NCI-H1105 treated with DMSO at 0.1 percent for 48 hours (cell line): ENCODE measurements at places on chromosomes 5 and 9.

GRCh38 chr9:72444435-72444834 lies 77.0 kb upstream of the TMC1 start:
- no peak for DNase-seq

GRCh38 chr5:118326481-118327045 lies 661.8 kb downstream of the DTWD2 start:
- DNase-seq = no peak

DNA sequence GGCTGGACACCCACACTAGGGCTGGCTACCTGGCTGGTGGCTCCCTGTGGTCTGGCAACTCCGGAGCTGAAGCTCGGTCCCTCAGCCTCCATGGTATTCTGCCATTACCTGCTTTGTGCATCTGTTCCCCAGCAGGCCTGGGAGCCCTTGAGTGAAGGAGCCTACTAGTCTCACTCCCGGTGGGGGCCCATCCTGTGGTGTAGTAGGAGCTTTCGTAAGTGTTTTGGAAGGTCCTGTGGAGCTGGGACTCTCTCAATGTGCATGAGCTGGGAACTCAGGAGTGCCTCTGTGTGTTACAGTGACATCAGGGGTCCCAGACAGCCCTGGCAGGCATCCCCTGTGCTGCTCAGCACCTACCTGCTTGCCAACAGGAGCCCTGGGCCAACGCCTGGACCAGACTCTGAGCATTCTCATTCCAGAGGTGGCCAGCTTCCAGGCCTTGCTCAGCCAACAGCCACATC lies 267.1 kb downstream of the GADD45G start:
- no peak for DNase-seq

DNA sequence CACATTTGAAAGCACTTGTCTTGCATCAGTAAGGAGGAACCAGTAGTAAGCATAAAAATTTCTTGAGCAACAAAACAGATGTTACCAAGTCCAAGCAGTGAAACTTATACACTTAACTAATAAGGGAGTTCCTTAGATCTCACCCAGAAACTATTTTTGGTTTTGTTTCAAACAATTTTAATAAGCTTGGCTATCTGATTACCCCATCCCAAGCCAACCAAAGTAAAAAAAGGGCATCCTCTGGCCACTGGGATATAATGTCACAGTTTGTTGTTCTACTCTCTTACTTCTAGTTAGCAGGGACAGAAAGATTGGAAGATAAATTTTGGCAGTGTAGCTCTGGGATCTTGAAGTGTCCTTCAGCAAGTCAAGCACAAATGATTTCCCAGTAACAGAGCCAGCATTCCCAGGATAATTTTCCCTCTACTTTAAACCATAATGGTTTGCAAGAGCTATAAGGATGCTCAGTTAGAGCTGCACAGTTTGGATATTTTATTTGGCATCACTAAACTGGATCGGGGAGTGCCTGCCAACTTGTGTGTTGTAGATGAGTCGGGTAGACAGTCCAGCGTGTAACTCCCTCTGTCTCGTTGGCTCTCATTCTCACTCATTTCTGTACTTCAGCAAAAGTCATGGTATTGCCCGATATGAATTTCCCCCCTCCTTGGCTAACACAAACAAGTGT lies 161.9 kb upstream of the HMHB1 start:
- no peak for DNase-seq

- DNase-seq = no peak
Measured at GRCh38 chr5:73182307-73182706, 9.3 kb downstream of the TMEM174 start.

DNA sequence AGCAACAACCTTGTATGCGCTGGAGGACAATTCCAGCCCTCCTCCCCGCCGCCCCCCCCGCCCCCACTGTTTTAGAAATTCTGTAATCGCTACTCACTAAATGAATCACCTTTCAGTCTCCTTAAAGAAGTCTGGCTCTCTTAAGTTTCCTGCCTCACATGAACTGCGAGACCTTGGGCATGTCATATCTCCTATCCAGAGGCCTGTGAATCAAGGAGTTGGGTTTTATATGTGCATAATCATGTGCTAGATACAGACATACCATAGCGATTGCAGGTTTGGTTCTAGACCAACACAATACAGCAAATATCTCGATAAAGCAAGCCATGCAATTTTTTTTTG lies 337 bp upstream of the DMAC1 start:
- no peak for DNase-seq

GRCh38 chr5:33482335-33482734 lies 41.6 kb downstream of the TARS1 start:
- DNase-seq = no peak

DNA sequence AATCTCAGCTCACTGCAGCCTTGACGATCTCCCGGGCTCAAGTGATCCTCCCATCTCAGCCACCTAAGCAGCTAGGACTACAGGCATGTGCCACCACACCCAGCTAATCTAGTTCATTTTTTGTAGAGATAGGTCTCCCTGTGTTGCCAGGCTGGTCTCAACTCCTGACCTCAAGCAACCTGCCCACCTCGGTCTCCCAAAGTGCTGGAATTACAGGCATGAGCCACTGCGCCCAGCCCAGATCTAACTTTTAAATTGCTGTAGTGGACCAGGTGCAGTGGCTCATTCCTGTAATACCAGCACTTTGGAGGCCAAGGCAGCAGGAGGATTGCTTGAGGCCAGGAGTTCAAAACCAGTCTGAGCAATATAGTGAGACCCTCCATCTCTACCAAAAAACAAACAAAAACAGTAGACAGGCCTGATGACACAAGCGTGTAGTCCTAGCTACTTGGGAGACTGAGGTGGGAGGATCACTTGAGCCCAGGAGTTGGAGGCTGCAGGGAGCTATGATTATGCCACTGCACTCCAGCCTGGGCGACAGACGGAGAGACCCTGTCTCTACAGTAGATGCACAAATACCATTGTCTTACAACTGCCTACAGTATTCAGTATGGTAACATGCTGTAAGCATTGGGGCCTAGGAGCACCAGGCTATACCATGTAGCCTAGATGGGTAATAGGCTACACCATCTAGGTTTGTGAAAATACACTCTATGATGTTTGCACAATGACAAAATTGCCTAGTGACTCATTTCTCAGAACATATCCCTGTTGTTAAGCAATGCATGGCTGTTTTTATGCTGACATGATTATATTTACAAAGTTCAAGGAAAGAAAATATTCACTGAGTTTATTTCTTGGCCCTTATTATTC lies 1.5 kb upstream of the SIT1 start:
- DNase-seq = no peak

DNA sequence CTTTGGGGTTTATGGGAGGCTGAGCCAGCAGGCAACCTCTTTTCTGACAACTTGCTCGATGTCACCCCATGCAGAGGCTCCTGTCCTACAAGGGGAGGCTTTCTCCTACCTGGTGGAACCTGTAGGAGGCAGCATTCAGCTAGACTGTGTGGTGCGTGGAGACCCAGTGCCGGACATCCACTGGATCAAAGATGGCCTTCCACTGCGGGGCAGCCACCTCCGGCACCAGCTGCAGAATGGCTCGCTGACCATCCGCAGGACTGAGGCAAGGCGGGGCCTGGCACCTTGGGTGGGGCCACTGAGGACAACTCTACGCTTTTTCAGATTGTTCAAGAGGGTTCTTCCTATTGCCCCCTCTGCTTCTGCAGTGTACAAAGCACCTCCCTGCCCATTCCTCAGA lies 36.1 kb upstream of the ASS1 start:
- no peak for DNase-seq

GRCh38 chr5:95763941-95764340 lies 32.8 kb downstream of the RHOBTB3 start:
- no peak for DNase-seq

GRCh38 chr9:121067640-121068039 lies 7.1 kb upstream of the CNTRL start:
- DNase-seq = no peak

GRCh38 chr9:16815079-16815478 lies 55.4 kb downstream of the BNC2 start:
- peak; percentile 51 for DNase-seq

GRCh38 chr5:158802941-158803341 lies 296.8 kb downstream of the EBF1 start:
- DNase-seq = no peak
